ENCODE measurements at places on chromosomes 4 and X. TPM values are rescaled to one million over a fixed set of nuclear protein-coding genes. Genes with fewer than 3 reads are reported as not detected.

- no peak for DNase-seq
Measured at GRCh38 chr4:86307432-86307831, 52.4 kb downstream of the MAPK10 start.

DNA sequence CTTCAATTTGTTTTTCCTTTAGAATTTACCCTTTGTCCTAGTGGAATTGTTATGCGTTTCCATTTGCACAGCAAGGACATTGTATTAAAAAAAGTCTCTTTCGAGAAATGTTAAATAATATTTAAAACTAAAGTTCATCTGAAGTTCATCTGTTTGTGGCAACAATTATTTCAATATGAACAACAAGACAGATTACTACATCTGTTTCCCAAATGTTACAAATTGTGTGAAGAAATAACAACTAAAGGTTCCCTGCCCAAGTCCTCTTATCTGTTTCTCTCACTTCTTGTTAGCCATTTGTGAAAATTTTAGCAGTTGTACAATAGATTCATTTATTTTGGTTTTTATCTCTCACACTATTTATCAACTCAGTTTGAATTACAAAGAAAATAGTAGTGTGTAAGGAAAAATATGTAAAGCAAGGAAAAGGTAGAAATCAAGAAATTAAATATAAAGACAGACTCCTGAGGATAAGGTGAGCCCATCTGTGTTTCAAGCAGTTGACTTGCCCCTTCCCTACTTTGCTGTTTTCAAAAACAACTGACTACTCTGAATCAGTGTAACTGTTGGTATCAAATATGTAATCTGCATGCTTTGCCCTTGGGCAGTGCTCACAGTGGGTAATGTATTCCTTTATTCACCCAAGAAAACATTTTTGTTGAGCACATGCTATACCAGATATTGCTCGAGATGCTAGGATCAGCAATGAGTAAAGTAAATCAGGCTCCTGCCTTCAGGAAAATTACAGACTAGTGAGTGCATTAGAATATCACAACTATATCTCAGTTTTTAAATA, 118.9 kb upstream of the PCDH7 start:
- DNase-seq, result no peak

- no peak for DNase-seq
Measured at GRCh38 chr4:7967063-7967440, 27.4 kb upstream of the AFAP1 start.

- DNase-seq, result no peak
Measured at GRCh38 chr4:5945171-5945570, 52.3 kb upstream of the CRMP1 start.

DNA sequence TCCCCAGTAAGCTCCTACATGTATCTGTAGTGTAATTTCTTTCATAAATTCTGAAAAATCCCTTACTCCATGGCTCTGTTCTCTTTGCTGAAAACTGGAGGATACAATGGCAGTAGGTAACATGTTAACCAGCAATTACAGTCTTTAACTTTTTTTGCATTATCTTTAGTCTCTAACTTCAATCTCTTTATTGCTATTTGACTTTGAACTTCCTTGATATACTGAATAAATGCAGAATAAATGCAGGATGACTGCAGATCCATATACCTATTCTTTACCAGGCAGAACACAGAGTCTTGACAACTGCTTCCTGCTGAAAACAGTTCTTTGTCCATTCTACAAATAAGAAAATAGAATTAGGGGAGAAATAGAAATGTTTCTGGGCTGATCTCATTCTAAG, 101.3 kb downstream of the SLC7A11 start:
- no peak for DNase-seq

GRCh38 chrX:104918122-104918521, 302.4 kb downstream of the TEX13A start:
- DNase-seq, result no peak

DNA sequence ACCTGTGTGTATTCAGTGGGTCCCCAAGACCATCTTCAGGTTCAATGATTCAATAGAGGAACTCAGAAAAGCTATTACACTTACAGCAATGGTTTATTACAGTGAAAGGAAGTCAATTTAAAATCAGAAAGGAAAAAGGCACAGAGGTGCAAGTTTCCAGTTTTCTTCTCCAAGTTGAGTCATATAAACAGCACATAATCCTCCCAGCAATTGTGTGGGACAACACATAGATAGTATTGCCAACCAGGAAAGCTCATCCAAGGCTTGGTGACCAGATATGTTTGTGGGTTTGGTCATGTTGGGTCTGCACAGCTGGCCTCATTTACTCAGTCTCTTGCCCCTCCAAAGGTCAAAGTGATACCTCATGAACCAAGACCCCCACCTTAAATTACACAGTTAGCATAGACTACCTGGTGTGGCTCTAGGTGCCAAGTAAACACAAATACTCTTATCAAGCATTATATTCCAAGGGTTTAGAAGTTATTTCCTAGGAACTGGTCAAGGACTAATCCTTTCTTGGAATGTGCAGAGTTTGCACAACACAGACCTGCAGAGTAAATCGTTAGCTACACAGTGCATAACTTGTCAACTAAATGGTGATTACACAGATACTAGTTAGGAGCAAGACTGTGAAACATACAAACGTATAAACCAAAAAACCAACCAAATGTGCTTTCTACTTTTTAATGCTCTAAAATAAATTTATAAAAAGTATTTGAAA, 777.3 kb downstream of the PCDH18 start:
- no peak for DNase-seq

GRCh38 chr4:125693228-125693627, 378.5 kb downstream of the FAT4 start:
- no peak for DNase-seq

DNA sequence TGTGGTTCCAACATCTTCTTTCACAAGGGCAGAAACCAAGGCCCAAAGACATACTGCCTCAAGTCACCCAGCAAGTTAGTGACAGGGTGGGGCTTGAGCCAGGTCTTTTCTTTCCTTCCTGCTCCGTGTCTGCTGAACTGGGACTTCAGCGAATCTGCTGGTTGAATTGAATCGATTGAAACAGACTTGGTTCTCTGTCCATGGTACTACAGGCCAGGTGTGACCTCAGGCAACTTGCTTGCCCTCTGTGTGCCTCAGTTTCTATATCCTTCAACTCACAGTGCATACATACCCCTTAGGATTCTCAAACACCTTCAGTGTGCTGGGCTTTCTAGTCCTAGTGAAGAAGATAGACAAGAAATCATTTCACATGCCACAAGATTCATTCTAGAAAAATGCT, 2.0 kb upstream of the ABLIM2 start:
- no peak for DNase-seq

GRCh38 chr4:145285928-145286327, 105.5 kb upstream of the OTUD4 start:
- no peak for DNase-seq

DNA sequence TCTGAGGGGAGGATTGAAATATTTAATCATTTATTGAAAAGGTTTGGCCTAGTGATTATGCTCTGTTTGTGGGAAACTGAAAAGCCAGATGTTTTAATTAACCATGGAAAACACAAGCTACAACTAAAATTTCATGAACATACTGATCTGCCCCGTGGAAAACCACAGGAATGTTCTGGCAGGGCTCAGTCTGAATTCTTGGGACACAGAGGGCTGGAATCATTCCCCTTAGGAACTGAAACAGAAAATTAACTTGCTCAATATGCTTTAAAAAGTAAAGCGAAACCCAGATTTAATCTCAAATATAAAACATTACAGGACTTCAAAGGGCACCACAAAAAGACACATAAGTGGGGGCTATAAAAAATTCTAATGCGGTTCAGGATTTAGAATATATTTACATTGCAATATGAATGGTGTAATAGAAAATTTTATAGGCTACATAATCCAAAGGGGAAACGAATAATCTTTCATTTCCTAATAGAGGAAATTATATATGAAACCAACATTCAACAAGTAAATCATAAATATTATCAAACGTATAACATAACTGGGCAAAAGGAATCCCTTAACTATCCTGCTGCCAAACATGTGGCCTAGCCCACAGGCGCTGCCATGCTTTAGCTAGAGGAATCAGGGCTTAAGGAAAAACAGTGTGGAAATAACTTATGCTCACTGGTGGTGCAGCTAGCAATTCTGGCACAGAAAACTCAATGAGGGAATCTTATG, 70.9 kb downstream of the APBB2 start:
- no peak for DNase-seq

DNA sequence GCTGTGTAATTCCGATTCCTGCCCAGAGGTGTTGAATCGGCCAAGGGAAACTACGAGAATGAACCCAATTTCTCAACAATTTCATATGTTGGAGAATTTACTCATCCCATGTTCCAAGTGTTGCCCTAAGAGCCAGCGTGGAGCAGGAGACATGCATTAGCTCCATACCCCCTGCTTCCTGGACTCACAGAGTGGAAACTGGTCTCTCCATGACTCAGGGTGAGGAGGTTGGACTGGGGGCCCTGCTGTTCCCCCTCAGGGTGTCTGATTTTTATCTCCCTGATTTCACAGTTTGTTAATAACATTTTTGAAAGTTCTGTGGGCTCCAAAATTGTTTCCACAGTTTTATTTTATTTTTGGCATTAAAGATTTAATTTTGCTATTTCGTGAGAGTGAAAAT, 183.0 kb upstream of the SFRP2 start:
- DNase-seq, result no peak

DNA sequence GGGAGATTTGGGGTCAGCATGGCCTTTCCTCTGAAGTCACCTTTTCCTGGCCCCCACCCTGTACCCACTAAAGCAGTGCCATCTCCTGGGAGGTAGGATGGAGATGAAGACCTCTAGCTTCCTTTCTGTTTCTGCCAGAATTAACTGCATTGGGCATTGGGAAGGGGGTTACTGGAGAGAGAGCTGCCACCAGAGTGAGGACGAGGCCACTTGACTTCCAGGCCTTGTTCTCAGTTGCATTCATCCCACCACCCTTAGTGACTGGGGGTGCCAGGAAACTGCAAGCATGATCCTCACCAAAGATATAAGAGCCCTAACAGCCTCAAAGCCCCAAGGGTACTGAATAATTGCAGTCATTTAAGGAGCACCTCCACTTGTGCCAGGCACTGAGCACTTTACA, 15.8 kb downstream of the SASH3 start:
- no peak for DNase-seq

- DNase-seq, result no peak
Measured at GRCh38 chr4:102817021-102817605, 10.2 kb downstream of the UBE2D3 start.

DNA sequence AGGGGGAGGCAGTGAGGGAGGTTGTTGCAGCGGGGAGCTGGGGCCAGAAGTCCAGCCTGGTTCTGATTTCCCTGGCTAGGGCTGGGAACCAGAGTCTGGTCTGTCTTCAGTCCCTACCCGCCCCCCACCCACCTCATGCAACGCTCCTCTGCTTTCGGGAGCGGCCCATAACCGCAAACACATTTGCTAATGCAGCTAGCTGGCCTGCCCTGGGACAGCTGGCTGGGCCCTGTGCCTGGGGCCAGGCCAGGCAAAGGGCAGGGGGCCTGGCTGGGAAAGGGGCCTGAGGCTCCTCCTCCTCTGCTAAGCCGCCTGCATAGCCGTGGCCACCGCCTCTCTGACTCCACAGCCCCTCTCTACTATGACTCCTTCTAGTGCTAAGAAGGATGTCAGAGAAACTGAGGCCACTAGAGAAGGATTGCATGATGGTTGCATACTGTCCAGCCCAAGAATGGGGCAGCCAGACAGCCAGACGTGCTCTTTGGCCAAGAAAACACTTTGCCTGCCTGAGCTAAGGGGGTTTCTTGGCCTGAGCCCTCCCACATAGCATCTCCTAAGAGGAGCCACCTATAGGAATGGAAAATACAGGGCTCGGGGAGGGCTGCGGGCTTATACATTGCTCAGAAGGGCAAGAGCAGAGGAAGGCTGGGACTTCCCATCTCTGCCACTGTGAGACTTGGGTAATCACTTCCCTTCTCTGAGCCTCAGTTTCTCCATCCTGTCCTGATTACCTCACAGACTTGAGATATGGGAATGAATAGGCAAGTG, 76.9 kb downstream of the PJA1 start:
- DNase-seq, result peak; percentile 62

DNA sequence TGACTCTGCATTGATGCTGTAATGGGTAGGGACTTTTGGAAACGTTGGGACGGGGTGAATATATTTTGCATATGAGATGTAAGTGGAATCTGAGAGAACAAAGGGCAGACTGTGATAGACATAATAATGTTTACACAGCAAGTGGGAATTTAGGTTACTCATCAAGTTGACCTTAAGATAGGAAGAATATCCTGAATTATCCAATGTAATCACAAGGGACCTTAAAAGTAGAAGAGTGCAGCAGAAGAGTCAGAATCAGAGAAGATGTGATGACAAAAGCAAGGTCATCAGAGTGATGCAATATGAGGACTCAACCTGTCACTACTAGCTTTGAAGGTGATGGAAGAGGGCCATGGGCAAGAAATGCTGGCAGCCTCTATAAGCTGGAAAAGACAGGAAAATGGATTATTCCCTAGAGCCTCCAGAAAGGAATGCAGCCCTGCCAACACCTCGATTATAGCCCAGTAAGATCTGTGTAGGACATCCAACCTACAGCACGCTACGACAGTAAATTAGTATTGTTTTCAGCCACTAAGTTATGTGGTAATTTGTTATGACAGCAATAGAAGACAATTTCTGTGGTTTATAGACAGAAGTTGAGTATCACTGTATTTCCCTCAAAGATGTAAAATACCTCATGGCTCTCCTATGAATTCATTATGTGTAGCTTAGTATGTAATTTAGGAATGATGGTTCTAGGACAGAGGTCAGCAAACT, 26.4 kb downstream of the MORC4 start:
- DNase-seq, result no peak

DNA sequence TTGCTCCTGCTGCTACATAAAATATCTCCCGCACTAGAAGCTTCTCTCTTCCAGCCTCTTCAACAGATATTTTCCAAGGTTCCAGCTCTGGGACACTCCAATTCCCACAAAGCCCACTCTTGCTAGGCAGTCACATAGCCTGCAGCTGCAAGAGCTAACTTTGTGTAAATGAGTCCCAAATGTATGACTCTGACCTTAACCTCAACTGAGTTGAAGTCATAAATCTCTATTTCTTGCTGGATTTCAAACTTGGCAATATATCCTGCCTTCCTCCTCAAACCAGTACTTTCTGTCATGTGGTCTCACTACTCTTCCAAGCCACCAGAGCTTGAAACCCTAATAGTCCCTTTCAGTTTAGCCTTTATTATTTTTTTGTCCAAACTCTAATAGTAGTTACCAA, 315.4 kb upstream of the GRIA3 start:
- DNase-seq, result no peak

DNA sequence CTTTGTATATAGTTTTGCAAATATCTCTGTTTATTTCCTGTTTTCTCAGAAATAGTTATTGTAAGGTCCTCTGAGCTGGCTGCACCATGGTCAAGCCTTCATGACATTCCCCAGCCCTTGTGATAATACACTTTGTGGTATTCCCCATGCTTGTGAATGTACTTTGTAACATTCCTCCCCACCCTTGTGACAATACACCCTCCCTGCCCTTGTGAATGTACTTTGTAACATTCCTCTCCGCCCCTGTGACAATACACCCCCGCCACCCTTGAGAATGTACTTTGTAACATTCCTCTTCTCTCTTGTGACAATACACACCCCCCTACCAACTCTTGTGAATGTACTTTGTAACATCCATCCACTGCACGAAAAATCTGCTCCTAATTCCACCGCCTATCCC, 530.7 kb downstream of the CENPC start:
- no peak for DNase-seq

PAK3 gene
- polyA plus RNA-seq, result 0.63 TPM

VCX gene
- polyA plus RNA-seq, result not detected

CSAG1 gene
- polyA plus RNA-seq, result 55.8 TPM

STPG2 gene
- polyA plus RNA-seq, result not detected

SAGE1 gene
- not detected for polyA plus RNA-seq

All from SK-N-SH (cell line).